ENCODE measurements at places on chromosomes 7 and 10.

DNA sequence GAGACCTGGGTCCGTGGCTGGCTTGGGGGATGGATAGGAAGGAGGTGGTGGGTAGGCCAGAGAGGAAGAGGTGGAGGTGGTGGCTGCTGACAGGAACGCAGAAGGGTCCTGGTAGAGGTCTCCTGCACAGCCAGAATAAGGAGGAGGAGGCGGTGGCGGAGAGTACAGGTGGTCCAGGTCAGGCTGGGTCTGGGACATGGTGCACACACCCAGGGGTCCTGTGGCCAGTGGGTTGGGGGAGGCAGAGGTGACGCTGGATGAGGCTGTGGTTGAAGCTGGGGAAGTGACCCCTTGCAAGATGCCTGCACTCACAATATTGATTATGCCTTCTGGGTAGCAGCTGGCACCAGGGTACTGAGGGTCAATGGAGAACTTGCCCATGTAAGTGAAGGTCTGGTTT is 2.2 kb downstream of the EGR2 start:
- ATAC-seq: no peak

DNA sequence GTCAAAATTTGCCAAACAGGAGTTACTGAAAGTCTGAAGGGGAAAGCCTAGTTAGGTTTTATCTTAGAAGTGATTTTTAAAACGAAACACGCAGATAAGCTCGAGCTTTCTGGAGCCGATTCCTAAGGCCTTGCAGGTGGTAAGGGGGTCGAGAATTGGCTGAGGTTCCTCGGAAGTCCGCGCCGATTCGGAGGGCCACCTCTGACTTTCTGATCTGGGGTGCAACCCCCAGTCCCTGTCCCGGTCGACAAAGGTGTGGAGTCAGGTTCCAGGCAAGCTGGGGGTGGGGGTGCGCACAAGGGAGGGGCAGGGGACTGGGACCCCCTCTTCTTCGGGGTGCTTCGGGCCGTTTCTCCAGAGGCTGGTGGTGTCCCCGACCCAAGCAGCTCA is 701 bp upstream of the CUL1 start:
- ATAC-seq: no peak

- no peak for ATAC-seq
Measured at GRCh38 chr7:112500619-112501018, 19.8 kb downstream of the LSMEM1 start.

DNA sequence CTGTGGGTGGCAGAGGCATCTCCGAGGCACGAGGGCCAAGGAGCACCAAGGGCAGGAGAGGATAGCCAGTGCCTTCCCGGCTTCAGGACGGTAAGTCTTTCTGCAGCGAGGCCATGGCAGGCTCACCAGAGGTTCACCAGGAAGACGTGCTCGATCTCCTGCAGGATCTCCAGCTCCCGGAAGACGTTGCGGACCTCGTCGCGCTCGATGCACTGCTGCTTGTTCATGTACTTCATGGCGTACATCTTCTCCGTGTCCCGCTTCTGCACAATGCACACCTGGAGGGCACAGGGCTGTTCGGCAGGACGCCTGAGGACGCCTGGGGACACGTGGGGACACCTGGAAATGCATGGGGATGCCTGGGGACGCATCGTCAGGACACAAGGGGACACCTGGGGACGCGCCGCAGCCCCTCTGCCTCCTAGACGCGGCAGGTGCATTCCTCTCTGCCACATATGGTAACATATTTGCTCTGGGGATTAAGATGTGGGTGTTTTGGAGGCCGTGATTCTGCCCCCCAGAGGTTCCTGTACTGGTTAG is 41.2 kb downstream of the DPYSL4 start:
- no peak for ATAC-seq

- ATAC-seq: no peak
Measured at GRCh38 chr7:85103357-85103756, 83.5 kb downstream of the SEMA3D start.

- ATAC-seq: no peak
Measured at GRCh38 chr7:70032649-70033048, 434.4 kb downstream of the AUTS2 start.

- ATAC-seq: no peak
Measured at GRCh38 chr10:94890264-94891022, 48.0 kb upstream of the CYP2C9 start.

DNA sequence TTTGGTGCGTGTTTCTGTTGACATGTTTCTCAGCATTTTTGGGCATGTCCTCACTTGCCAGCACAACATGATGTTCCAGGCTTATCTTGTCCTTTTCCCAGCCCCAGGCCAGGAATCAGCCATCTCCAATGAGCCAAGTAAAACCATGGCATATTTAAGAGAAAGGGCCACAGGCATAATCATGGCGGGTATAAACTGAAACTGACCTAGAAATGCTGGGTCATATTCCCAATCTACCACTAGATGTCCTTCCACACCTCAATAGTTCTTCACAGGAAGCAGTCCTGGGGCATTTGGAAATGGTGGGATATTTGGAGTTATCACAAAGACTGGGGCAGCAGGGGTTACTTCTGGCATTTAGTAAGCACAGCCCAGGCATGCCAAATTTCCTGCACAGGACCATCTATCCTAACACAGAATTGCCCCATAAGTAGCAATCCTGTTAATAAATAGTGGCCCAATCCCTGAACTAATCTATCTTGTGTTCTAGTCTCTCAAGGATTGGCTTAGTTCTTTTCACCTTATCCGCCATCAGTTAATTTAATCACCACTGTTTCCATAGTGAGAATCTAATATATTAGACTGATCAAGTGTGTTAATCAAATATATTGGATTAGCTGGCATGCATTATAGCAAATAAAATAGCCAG is 101.6 kb downstream of the NPSR1 start:
- ATAC-seq: peak; percentile 42

DNA sequence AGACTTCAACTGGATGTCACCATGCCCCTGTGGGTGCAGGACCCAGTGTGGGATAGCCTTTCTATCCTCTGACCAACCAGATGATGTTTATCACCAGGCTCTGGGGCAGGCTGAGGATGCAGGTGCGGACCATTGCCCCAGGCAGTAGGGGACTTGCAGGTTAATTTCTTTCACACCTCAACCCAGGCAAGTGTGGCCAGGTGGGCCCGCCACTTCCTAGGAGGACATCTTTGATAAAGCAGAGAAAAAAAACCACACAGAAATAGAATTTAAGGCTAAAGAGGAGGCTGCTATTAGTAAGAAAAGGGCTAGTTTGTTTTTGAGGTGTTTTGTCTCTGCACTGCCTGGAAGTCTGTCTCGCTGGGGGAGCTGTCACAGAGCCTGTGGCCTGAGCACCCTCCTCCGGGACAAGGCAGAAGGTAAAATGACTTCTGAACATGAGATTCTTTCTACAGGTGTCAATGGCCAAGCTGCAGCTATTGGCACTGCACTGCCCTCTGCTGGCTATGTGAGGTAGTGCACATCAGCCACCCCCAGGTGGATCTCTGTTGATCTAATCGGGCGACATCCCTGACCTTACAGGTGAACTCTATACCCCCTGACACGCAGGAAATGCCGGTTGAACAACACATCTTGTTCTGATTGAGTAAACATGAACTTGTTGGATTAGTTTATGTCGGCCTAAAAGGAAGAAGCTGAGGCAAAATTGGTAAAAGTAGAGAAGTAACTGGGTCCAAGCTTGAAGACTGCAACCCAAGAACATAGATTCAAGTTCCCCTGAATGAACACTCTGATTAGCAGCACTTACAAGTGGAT is 21.0 kb downstream of the UPP1 start:
- peak; percentile 87 for ATAC-seq

DNA sequence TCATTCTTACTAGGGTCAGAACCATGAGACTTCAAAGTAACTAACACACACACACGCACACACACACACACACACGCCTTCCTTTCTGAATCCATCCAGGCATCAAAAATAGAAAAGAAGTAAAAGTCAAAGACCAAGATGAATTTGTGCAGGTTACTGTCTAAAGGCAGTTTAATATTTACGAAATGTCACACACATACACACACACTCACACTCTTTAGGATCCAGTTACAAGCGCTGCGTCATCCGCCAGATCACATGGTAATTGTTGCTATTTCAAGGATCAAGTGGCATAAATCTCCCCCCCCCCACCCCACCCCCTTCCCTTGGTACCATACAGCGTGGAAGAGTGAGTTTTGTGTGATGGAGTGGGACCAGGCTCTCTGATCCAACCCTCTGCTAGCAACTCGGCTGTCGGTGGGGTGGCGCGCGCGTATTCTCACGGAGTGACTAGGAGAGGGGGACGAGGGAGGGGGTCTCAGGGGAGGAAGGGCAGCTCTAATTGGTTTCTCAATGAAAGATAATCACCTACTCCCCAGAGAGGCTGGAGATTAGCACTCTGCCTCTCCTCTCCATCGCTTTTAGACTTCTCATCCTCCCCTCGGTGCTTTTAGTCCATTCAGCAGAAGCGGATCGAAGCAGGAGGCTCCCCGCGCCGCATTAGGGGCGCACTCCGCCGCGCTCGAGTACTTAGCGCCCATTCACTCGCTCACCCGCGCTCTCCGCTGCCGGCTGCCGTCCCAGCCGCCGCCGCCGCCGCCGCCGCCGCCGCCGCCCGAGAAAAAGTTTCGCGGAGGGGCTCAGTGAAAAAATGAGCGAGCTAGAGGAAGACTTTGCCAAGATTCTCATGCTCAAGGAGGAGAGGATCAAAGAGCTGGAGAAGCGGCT is 83.5 kb upstream of the PRKG1 start:
- no peak for ATAC-seq

DNA sequence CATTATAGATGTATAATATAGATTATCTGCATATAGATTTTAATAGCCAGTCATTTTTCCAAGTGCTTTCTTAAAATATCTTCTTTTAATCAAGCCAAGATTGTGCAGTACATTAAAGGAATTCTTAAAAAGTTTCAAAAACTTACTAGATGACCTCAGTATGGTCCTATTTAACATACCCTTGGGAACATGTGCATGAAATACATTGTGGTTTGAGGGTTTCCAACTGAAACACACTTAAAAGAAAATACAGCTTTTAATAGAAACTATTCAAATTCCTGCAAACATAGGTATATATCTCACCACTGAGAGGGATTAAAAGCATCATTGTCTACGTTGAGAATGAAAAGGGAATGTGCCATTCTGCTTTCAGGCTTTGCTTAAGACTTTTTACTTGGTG is 364.9 kb downstream of the SUGCT start:
- ATAC-seq: no peak

GRCh38 chr10:117138838-117139580 is 939 bp upstream of the VAX1 start:
- no peak for ATAC-seq

DNA sequence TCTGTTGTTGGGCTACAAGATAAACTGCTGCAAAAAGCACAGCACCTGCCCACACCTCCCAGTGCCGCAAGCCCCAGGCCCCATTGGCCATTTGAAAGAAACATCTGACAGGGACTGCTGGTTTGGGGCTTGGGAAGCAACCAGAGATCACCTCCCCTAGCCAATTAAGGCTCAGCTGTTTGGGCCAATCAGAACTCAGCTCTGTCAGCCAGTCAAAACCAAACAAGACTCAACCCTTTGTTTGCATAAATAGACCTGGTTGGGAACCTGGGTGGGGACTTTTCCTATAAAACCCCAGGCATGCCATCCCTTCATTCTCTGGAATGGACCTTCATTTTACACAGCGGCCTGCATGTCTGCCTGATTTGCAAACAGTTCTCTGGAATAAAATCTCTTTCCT is 17.2 kb upstream of the NME8 start:
- ATAC-seq: no peak

- ATAC-seq: no peak
Measured at GRCh38 chr7:149723795-149724495, 49.4 kb downstream of the ZNF467 start.

DNA sequence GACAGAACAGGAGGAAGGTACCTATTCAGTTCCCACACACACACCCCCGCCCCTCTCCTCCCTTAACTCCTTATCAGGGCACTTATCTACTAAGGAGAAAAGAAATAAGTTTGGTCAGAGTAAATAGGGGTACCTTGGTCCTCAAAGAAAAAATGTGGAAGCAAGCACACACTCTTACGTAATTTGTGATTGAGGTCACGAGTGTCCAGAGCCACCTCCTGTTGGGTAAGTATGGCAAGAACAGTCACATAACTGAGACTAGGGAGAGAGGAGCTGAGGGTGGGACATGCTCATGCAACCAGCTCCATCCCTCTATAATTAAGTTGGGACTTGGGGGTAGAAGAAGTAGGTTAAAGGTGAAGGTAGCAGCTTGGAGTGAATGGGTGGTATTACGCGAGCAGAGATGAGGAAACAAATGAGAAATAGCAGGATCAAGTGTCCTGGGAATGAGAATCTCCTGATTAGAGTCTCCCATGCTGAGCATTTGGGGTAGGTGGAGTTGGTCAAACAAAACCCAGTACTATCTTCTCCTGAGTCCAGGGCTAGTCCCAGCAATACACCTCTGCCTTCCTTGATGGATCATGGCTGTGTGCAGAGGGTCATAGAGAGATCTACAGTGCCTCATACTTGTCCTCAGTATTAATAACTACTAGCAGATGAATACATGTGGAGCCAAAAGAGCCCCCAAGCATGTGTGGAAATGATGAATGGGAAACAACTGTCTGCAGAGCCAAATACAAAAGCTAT is 77.1 kb downstream of the GSAP start:
- ATAC-seq: no peak

GRCh38 chr7:6505685-6506559 is 45.3 kb downstream of the GRID2IP start:
- no peak for ATAC-seq

GRCh38 chr7:101177644-101178043 is 2.4 kb downstream of the NAT16 start:
- no peak for ATAC-seq

DNA sequence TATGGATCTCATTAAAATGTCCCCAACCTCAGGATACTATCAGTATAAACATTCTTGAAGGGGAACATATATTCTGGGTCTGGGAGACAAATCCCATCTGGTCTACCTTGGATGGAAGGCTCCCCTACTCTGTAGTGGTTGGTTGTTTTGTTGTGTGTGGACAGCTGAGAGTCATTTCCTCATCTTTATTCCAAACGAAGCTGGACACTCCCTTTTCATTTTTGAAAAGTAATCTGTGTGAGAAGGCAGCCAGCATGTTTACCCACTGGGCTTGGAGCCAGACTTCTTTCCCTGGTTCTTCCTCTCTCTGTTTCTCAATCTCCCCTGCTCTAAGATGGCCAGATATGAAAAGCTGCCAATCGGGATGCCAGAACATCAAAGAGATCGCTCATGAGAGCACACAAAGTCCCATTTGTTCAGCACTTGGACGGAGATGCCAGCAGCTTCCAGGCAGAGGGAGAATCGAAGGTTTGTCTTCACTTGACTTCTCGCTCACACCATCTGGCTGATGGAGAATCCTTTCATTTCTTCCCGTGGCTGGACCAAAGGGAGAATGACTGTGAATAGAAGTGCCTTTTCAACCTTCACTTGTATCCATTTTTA is 108.1 kb upstream of the AGR3 start:
- peak; percentile 77 for ATAC-seq
